ENCODE measurements at places on chromosomes 13 and 19. TPM values are rescaled to one million over a fixed set of nuclear protein-coding genes. Genes with fewer than 3 reads are reported as not detected.

Gene NCCRP1
- 0.60 TPM for total RNA-seq

Gene CYP2A7
- total RNA-seq, result not detected

Gene ZNF274
- 42.4 TPM for total RNA-seq

Gene PDE4C
- total RNA-seq, result 2.0 TPM

Gene KCNJ14
- total RNA-seq, result 1.0 TPM

Gene LYPD5
- 4.2 TPM for total RNA-seq

Gene CAPN12
- 31.1 TPM for total RNA-seq

GRCh38 chr19:1082165-1082927 is 12.8 kb downstream of the POLR2E start:
- DNase-seq, result peak; percentile 94

DNA sequence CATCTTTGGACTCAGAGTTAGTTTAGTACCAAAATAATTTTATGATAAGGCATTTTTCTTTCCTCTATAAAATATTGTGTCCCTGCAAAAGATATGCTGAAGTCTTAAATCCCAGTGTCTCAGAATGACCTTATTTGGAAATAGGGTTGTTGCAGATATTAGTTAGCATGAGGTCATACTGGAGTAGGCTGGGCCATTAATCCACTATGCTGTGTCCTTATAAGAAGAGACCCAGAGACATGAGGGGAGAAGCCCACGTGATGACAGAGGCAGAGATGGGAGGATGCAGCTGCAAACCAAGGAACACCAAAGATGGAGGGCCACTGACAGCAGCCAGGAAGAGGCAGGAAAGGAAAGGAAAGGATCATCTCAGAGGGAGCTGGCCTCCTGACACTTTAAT is 6.4 kb downstream of the POGLUT2 start:
- DNase-seq, result no peak

DNA sequence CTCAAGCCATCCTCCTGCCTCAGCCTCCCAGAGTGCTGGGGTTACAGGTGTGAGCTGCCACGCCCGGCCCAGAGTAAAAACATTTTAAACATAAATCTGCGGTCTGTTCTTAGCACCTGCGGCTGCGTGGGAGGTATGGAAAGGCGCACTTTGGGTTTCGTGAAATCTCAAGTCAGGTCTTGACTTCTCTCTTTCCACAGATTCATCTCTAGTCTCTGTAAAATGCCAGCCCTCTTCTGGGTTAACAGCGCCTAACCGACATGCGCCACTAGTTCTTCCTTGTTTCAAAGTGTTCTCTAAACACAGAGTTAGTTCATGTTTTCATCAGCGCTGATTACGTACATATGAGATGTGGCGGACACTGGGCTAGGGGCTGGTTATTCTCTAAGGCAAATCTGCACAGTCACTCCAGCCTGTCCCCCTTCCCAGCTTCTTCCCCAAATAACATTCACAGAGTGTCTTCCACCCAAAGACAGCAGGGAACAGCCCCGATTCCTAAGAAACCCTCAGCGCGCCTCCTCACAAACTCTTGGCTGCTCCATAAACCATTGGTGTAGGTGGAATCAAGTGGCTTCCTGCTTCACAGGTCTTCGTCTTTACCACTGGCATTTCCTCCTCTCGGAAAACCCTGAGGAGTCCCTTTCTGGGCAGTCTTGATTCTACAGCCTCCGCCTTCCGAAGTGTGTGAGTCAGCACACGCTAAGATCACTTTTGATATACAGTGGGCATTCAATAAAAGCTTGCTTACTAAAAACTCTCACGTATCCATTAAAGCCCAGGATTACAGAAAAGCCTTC is 1.4 kb downstream of the PARP4 start:
- peak; percentile 16 for DNase-seq

GRCh38 chr19:54142166-54142780 is 4.7 kb downstream of the CNOT3 start:
- no peak for DNase-seq

DNA sequence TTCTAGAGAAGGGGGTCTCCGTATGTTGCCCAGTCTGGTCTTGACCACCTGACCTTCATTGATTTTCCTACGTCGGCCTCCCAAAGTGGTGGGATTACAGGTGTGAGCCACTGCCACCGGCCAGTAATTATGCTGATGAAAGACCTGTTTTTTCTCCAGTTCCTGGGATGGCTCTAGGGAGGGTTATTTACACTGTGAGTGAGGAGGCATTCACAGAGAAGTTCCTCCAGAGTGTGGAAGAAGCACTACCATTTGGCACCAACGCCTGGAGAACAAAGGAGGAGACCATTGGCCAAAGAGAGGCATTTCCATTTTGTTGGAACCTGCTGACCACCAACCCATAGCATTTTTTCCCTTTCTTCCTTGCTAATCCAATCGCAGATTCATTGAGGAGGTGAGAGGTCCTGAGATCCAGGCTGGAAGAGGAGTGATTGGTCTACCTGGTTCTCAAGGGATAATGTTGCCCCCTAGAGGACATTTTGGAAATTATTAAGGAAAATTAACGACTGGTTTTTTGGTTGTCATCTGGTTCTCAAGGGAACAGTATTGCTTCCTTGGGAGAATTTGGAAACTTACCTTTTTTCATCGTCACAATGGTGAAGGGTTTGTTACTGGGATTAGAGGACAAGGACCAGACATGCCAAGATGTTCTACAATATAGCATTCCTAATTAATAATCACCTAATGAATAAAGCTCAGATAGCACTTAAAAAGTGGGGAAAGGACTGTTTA is 5.5 kb upstream of the SAE1 start:
- DNase-seq, result peak; percentile 83

- DNase-seq, result no peak
Observed at GRCh38 chr19:32471811-32472210, 66.2 kb downstream of the DPY19L3 start.

- no peak for DNase-seq
Observed at GRCh38 chr13:98773921-98774320, 21.4 kb upstream of the SLC15A1 start.

GRCh38 chr13:80196756-80197155 is 144.2 kb downstream of the SPRY2 start:
- no peak for DNase-seq

- DNase-seq, result no peak
Observed at GRCh38 chr19:35363001-35363590, 4.8 kb downstream of the FFAR3 start.

DNA sequence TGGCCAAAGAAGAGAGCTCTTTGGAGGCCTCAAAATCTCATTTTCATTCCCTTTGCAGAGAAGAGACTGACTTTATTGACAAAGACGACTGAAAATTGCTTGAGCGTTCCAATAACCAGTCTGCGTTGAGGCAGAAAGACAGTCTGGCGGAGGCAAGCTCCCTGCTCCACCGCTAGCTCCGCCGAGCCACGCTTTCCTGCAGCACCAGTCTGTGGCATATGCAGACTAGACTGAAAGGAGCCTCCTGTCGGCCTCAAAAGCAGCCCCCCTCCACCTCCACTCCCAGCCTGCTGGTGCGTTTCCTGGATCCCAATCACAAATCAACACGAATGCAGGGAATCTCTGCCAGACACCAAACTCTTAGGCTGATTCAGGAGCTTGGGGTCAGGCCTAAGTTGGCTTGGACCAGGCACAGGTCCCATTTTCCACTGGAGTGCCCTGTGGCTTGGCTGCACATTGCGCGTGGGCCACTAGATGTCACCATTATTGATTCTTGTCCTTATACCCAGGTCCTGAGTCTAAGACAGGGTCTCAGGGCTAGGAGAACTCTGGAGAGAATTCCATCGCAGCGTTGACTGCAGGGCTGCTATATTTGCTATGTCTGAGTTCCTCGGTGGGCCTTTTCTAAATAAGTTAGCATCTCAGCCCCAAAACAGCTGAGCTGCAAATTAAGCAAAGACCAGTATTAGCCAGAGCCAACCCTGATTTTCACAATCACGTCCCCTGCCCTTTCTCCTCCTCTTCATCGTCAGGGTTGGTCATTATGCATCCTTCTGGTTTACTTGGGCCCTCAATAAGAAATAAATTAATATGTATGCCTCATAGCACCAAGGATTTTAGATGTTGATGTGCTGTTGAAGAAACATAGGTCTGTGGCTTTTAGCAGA is 5.2 kb upstream of the ZNF507 start:
- DNase-seq, result peak; percentile 81

DNA sequence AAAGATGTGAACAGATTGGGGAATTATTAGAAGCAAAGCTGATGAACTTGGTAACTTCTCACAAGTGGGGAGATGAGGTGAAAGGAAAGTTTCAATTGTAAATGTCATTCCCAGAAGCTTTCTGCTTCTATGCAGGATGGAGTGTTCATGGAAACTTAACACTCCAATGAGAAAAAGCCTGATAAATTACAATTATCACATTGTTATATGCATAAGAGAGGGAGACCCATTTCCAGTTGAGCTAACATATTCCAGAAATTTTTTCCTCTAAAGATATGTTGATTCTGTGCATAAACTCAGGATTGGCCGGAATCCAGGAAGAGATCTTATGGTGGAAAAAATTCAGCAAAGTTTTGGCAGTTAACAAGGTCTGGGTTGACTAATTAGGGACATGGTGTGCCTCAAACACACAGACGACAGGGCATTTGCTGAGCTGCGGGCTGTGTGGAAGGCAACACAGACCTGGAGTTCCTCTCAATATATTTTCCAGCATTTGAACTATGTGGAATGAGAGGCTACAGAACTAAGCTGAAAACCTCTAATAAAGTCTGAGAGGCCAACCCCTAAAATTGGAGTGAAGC is 64.9 kb upstream of the FGF14 start:
- DNase-seq, result no peak

DNA sequence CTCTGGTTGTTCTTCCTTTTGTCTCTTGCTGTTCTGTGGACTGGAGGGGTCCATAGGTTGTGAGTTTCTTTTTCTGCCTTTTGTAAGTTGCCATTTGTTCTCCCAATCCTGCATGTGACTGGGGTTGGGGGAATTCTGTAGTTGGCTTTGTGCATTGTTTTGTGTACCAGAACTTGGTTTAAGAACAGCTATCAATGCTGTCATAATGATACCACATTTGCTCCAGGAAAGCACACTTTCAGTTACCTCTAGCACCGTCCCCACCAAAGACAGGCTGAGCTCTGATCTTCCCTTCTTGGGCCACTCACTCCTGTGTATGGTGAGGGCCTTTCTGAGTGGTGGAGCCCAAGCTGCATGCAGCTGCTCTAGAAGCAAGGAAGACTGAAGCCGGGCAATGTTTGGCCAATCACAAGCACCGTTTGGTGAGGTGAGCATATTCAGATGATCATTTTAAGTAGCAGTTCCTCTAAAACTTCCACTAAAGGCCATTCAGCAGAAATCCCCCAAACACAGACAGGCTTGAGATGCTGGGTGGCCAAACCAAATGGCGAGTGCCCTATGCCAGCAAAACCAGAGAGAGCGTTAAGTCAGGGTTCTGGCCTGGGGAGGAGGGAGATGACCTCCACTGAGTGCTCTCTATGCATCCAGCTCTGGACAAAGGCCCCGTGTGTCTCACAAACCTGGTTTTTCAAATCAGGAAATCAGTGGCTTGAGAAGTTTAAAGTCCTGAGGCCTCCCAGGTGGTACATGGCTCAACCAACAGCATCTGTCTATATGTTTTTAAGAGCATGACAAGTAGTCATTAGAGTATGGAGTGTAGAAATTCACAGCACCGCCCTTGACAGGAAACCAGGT is 120.7 kb upstream of the SPATA13 start:
- no peak for DNase-seq

- no peak for DNase-seq
Observed at GRCh38 chr13:75136151-75136550, 345.8 kb downstream of the TBC1D4 start.

DNA sequence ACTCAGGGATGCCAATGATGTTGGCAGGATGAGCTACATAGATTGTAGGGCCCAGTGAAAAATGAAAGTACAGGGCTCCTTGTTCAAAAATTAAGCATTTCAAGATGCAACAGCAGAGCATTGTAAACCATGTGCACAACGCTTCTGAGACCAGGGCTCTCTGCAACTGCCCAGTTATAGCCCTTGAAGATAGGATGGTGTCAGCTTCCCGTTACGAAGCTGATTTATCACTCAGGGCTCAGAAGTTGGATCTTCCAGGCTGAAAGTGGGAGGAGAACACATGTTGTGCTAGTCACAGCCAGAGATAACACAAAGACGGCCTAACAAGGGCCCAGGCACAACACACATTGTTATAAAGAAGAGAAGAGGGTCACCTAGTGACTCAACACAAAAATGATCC is 466.7 kb downstream of the TUBA3C start:
- no peak for DNase-seq

Data from kidney (tissue), 22 donors.